DMS79 treated with DMSO at 0.1 percent for 48 hours (cell line): ENCODE measurements at places on chromosomes 1 and 21.

- no peak for DNase-seq
These were observed 1894.5 kb downstream of the NCAM2 start for GRCh38 chr21:22892740-22893139.

DNA sequence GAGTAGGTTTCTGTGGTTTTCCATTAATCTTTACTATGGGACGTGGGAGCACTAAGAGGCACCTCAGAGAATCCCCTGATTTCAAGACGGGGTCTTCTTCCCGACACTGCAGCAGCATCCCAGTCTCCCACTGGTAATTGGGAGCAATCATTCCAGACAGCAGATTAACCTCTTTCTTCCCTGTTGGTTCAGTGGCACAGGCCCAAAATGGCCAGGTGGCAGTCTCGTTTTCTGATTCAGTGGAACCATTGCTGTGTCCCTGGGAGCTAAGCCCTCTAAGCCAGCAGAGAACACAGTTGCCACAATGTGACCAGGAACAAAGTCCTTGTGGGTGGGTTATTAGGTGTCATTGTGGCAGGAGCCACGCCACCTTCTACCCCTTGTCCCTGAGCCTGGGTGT is 342.1 kb downstream of the MATN1 start:
- no peak for DNase-seq

GRCh38 chr1:162230096-162230495 is 146.6 kb downstream of the SPATA46 start:
- no peak for DNase-seq

GRCh38 chr21:46421191-46421750 is 37.4 kb upstream of the DIP2A start:
- DNase-seq = no peak

DNA sequence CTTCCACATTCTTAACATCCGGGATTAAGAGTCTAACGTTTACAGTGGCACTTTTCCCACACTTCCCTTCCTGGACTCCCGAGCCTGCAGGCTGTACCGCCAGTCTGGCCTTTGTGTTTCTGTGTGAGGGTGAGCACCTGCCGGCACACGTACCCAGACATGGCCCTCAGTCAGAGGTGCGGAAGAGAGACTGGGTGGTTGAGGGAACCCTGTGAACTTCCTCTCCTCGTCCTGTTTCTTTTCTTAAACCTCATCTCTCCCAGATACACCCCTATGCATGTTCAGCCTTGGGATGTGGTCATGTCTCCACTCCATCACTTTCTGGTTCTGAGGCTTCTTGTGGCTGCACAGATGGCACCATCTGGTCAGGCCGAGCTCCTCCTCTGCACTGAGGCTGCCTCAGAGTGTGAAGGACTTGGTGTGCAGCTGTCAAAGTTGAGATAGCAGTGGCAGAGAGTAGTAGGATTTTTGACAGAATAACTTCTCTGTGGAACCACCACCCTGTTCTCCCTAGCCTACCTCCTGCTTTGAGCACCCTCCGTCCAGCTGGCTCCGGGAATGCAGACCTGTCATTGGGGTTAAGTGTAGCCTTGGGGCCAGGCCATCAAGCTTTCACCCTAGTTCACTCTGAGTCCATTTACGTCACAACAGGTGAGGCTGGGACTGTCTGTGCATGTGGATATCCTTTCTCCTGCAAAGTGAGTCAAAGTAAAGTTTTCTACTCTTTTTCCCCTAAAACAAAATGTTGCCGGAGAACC is 31.4 kb downstream of the VASH2 start:
- no peak for DNase-seq

DNA sequence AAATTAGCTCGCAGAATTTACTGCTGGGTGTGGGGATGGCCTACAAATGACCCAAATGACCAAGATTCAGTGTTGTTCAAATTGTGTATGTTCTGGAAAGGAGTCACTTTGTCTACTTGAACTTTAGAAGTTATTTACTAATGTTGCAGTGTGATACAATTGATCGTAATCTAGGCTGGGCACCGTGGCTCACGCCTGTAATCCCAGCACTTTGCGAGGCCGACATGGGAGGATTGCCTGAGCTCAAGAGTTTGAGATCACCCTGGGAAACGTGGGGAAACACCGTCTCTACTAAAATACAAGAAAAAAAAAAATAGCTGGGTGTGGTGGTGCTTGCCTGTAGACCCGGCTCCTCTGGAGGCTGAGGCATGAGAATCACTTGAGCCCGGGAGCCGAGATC is 57.6 kb upstream of the TMPRSS2 start:
- no peak for DNase-seq

- peak; percentile 68 for DNase-seq
These were observed 38.8 kb downstream of the POFUT2 start for GRCh38 chr21:45248893-45249381.

- DNase-seq = no peak
These were observed 87.0 kb downstream of the DPYD start for GRCh38 chr1:97833881-97834280.
